Stimulated activated naive CD4-positive, alpha-beta T cell (primary cell): ENCODE measurements at places on chromosomes 4 and X.

DNA sequence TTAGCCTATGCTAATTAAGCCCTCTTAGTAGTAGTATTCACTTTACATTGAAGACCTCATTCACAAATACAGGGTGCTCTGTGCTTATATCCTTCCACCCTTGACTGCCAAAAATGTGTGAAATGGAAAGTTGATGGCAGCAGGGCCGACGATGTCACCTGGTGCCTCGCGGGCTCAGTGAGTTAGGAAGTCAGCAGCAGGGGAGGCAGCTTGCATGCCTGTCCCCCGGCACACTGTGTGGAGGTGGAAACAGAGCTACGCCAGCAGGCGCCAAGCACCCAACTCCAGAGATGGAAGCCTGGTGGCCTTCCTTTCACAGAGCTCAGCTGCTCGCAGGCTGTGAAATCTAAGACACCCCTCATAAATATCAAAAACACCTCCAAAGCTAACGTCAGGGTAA lies 8.4 kb downstream of the MSL3 start:
- DNase-seq: peak; percentile 39

DNA sequence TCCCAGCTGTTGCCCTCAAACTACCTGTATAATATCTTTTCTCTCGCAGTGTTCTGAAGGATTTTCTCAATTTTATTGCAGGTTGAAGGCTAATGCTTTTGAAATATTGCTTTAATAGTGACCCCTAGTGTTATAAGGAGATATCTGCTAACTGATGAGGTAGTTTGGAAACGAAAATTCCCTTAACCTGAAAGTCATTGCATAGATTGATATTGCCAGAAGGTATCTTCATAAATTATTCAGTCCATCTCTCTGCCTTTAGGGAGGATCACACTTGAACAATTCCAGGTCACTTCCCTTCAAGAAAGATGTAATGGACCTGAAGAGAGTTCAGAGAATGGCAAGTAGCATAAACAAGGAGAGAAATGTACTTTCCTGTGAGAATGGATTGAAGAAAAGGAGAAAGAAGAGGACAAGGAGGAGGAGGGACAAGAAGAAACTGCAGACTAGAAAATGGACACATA lies 44.1 kb downstream of the TIGD4 start:
- peak; percentile 10 for DNase-seq

DNA sequence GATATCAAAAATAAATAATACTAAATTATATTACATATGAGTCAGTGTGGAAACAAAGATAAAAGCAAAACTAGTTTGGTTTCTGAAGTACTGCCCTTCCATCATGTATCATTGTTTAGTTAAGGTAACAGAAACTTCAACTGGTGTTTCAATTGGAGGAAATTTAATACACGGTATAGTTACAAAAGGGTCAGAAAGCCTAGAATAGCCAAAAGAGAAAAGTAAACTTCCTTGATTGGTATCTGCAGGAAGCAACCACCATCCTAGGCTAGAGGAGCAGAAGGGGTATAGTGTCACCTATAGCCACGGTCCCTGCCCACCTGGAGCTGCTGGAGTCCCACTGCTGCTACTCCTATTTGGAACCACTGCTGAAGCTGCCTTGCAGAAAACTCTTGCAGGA lies 185.6 kb downstream of the SLC7A11 start:
- no peak for DNase-seq

DNA sequence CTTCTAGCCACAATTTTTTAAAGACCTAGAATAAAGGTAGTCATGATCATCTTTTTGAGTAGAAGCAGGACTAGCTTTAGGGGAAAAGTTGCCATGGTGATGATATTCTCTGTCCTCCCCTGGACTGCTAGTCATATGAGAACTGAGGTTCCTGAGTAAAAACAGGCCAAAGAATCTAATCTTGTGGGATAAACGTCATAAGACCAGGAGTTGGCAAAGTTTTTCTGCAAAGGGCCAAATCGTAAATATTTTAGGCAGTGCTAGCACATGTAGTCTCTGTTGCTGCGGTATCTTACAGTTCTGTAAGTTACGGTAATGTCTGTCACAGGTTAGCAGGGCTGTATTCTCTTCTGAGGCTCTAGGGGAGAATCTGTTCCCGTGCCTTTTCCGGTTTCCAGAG lies 3.4 kb downstream of the PRPS2 start:
- no peak for DNase-seq

- no peak for DNase-seq
These were observed 574 bp upstream of the CFAP97 start for GRCh38 chr4:185204238-185204910.

GRCh38 chrX:94288972-94289371 lies 615.0 kb downstream of the FAM133A start:
- no peak for DNase-seq
